ENCODE measurements at places on chromosomes 11 and 22.

GRCh38 chr22:41106122-41106968, 14.0 kb downstream of the EP300 start:
- no peak for DNase-seq

DNA sequence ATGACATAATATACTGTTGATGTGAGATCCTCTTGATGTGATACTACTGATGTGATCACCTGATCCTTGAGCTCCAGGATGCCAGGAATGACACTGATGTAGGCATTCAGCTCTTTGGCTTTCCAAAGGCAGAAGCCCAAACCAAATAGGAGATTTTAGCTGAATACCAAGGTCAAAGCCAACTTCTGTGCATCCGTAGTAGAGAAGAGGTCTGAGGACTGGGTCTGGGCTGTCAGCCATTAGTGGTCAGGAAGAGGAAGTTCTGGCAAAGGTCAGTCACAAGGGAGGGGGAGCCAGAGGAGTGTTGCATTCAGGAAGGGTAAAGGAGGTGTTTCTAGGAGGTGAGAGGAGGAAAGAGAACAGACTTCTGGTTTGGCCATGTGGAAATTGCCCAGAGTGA, 53.4 kb upstream of the PARVG start:
- DNase-seq = no peak

DNA sequence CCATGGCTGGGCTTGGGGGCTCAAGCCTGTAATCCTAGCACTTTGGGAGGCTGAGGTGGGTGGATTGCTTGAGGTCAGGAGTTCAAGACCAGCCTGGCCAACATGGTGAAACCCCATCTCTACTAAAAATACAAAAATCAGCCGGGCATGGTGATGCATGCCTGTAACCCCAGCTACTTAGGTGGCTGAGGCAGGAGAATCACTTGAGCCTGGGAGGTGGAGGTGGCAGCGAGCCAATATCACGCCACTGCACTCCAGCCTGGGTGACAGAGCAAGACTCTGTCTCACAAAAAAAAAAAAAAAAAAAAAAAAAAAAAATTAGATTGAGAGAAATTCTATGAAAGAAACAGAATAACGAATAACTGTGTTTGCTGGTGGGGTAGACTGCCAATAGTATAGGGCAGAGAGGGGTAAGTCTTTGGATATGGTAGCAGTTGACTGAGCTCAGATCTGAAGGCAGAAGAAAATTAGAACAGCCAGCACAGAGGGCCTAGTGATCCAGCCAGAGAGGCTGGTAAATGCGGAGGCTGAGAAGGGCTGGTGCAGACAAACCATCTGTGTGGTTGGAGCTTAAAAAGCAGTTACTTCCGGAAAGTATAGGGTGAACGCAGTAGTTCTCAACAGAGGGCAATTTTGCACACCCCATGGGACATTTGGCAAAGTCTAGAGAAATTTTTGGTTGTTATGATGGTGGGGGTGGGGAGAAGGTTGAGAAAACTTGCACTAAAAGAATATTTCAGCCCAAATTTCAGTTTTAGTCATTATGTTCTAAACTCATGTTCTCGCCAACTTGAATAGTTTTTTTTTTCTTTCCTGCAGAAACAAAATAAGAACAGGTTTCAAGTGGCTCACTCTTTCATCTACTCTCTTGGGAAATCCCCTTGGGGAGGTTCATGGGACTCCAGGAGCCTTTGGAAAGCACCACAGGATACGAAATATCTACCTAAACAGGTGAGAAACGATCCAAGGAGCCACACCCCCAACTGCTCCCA, 1.6 kb upstream of the HORMAD2 start:
- DNase-seq = no peak

DNA sequence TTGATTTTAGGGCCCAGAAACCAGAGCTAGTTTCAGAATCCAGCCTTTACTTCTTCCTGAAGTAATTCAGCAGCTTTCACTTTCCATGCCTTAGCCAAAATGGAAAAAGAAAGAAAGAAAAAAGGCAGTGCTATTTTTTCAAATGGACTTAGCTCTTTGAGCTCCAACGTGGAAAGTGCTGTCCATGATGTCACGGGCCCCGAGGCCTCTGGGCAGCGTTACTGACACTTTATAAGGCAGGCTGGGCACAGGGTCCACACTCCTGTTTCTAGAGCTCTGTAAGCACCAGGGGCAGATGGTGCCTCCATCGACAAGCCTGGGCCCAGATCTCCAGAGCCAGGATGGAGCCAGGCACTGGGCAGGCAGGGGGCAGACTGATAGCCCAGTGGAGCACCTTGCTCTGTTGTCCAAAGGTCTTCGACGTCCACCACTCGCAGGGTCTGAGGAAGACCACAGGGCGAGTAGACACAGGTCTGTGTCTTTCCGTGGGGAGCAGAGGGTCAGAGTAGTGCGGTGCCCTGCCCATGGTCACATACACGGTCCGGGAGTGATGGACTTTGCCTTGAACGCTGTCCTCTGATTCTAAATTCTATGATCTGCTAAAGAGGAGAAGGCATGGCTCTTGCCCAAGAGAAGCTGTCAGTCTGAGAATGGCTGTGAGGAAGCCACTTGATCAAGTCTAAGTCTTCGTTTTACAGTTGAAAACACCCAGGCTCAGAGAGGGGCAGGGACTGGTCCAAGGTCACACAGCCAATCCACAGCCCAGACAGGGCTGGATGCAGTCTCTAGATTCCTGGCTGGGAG, 22.0 kb upstream of the WNT11 start:
- no peak for DNase-seq

GRCh38 chr11:82521427-82521826, 212.2 kb downstream of the FAM181B start:
- no peak for DNase-seq
